ENCODE measurements at places on chromosomes 11 and 22.

- no peak for DNase-seq
Observed at GRCh38 chr11:68012044-68012842, 2.1 kb downstream of the ALDH3B1 start.

- DNase-seq, result no peak
Observed at GRCh38 chr11:72719551-72719950, 32.7 kb downstream of the ARAP1 start.

- DNase-seq, result no peak
Observed at GRCh38 chr11:117497206-117497951, 169.7 kb downstream of the CEP164 start.

- DNase-seq, result peak; percentile 93
Observed at GRCh38 chr11:100939571-100939970, 190.0 kb downstream of the PGR start.

Data from muscle of back (tissue), 13 donors.